ENCODE measurements at places on chromosomes 7 and 10.

- DNase-seq, result no peak
Measured at GRCh38 chr10:33286157-33286934, 48.1 kb downstream of the NRP1 start.

- DNase-seq, result no peak
Measured at GRCh38 chr10:20088061-20088701, 271.9 kb downstream of the PLXDC2 start.

DNA sequence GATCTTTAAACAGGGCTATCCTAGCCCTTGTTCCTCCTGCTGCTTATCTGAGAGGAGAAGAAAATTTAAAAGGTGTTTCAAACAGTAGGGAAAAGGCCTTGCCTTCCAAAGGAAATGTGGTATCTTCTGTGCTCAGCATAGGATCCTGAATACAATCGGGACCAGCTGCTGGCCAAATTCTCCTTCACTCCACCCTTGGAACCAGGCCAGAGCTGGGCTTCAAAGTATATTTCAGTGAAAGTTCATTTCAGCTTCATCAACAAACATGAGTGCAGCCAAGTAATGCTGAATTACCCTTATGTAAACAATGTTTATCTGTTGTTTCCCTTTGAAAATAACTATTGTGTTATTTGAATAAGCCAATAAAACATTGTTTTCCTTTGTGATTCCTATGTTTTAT lies 146.5 kb upstream of the MEOX2 start:
- DNase-seq, result no peak

DNA sequence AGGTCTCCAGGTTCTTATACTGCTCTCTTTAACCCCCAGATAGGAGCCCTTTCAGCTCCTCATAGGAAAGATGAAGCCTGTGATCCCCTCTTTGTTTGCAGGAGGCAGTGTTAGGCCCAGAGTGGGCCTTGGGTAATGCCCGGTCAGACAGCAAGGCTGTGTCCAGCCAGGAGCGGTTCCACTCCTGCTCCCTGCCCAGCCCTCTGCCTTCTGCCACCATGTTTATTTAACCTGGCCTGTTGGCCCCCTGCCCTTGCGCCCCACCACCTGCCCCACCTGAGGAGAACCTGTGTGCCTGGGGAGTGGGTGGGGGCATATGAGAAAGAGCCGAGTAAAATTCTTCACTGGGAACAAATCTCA lies 24.3 kb downstream of the CDH23 start:
- no peak for DNase-seq

DNA sequence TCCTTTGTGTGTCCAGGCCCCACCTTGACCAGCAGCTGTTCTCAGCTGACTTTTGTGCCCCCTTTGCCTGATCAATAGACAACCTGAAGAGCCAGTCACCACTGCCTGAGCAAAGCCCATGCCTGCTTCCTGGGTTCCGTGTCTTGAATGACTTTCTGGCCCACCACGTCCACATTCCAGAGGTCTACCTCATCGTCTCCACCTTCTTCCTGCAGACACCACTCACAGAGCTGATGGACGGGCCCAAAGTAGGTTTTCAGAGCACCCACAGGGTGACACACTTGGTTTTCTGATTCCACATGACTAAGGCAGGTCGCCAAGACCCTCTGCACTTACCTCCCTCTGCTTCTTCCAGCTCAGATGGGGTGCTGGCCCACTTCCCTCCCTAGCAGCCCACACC lies 126.8 kb downstream of the WDFY4 start:
- DNase-seq, result no peak

DNA sequence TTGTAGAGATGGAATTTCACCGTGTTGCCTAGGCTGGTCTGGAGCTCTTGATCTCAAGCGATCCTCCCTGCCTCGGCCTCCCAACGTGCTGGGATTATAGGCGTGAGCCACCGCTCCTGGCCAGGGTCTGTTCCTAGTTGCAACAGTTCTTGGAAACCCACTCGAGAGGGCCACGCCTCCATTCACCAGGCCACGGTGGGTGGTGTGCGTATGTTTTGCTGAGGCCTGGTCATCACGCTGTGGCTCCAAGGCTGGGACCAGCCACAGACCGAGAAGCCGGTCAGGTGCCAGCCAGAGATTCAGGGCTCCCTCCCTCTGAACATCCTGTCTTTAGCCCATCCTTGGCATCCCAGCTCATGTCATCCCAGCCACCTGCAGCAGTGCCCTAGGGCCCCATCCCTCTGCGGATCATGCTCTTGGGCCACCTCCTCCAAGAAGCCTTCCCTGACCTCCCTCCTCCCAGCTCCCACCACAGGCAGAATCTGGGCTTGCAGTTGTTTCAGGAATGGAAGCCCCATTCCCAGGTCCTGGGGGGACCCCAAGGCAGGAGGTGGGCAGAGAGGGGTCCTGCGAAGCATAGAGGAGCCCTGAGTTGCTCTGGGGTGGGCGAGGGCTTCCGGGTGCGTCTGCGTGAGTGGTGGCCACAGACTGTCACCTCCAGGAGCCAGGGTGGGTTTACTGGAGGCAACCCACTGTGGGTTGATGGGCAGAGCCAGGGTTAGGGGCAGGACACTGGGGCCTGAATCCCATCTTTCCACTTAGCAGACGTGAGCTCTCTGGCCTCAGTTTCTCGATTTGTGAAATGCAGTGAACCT lies 5.2 kb downstream of the LAT2 start:
- DNase-seq, result no peak

DNA sequence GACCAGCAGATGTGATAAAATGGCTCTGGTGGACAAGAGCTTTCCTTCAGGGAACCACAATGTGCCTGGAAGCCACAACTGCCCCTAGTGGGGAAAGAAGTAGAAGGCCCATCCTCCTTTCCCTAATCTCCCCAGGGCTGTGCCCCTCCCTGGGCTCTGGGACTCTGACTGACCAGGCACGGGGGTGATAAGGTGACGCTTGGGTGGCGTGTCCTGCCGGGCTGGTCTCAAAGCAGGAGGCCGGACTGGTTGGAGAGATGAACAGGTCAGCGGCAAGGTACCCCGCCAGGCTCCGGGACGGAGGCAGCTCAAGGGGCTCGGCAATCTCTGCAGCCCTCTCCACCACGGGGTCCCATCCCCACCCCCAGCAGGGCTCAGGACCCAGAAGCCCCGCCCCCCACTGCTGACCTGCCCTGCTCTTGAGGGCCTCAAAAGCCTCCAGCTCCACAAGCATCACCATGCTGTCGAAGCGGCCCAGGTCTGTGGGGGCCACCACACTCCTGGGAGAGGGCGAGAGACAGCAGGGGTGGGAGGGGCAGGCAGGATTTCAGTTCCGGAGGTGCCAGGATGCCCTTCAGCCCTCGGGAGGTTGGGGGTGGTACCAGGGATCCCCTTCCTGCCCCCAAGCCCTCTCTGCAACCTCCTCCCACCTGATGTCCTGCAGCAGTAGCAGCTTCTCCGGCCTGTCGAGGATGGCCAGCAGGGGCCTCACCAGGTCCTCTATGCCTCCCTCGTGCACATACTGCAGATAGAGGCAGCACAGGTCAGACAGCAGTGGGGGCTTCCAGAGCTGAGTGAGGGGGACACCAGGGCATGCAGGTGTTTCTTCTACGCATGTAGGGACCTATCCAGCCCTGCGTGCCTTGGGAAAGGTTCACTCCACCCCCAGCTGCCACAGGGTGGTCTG lies 12.2 kb downstream of the LZTS2 start:
- DNase-seq, result no peak

GRCh38 chr7:2614631-2615330 lies 17.0 kb upstream of the TTYH3 start:
- no peak for DNase-seq

DNA sequence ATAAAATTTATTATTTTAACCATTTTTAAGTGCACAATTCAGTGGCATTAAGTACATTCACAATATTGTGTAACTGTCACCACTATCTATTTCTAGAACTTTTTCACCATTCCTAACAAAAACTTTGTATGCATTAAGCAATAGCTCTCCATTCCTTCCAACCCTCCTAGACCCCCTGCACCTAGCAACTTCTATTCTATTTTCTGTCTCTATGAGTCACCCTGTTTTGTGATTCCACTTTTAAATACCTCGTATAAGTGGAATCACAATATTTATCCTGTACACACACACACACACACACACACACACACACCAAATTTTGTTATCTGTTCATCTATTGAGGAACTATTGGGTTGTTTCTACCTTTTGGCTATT lies 89.2 kb downstream of the ARID5B start:
- no peak for DNase-seq

GRCh38 chr7:130959743-130960207 lies 225.8 kb upstream of the KLF14 start:
- DNase-seq, result no peak

GRCh38 chr7:115634633-115635032 lies 395.9 kb downstream of the TFEC start:
- no peak for DNase-seq

DNA sequence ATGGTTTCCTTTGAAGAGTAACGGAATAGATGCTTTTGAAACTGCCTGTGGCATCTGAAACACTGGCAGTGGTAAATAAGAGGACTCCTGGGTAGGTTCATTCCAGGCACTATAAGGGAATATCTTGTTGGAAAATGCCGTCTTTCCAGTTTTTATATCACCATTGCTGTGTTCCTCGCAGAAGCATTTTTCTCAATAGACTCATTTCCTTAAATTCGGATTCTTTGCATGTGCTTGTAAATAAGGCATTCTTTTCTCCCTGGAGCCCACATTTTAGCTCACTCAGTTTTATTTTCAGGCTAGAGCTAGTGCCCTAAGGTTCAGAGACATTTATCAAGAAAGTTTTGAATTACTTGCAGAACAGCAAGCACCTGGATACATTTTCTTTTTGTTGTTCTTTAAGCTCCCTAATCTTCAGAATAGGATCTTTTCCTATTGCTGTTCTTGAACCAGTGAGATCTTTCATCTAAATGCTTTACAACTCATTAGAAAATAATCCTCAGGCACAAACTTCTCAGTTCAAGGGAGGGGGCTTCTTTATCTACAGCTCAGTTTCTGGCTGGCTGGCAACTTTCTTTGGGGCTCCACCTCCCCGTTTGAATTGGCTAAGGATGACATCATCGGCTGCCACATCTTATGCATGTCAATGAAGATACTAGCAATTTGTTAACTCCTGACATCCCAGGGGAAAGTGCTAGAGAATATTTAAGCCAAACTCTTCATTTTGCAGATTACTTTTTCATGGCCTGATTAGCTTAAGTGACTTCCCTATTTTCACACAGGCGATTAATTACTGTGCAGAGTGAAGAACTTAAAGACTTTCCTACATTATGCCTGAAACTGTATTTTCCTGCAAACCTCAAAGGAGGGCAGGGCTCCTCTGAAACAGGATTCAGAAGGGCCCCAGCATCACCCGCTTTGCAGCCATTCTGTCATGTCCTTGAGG lies 133.7 kb upstream of the RSU1 start:
- DNase-seq, result no peak

GRCh38 chr10:94224656-94225055 lies 138.1 kb downstream of the NOC3L start:
- no peak for DNase-seq
